ENCODE measurements at places on chromosomes 12 and 14.

DNA sequence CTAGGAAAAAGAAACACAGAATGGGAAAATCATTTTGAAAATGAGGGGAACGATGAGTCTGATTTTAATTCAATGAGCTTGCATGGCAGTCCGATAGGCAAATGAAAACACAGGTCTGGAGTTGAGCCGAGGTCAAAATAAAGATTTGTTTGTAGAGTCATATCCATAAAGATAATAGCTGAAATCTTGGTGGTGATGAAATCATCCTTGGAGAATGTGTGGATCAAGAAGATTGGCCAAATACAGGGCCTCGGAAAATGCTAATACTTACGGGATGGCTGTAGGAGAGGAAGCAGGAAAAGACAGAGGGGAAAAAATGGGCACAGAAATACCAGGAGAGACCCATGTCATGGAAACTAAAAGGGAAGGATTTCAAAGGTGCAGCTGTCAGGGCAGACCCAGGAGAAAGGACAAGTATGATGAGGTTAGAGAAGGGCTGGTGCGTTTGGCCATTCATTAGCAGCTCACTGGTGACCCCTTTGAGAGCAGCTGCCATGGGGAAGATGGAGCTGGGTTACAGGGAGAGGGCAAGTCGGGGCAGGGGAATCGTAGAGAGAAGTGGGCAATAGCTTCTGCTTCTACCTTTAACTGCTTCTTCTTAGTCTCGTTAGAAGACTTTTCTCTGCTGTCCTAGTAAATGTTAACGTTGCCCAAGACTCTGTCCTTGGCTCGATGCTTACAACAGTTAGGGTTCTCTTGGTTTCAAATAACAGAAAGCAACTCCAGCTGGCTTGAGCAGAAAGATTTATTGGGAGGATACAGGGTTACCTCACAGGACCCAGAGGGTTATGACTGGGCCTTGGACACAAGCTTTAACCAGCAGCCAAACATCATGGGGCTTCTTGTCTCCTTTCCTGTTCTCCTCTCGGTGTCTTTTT, 161.8 kb downstream of the EFCAB11 start:
- DNase-seq = no peak

DNA sequence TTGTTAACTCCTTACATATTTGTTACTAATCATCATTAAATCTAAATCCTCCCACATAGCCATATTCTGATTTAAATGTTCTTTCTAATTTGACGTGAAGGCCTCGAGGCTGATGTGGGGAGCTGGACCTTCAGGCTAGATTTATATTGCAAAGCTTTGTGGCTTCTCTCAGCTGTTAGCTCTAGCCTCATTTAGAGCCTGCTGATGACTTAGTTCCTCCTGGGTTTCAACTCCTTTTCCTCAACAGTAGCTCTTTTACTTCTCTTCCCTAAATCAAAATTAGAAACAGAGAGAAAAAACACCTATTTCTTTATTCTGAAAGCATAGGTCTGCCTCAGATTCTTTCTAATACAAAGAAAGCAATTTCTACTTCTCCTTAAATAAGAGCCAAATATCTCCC, 477.5 kb upstream of the CCDC196 start:
- DNase-seq = no peak

DNA sequence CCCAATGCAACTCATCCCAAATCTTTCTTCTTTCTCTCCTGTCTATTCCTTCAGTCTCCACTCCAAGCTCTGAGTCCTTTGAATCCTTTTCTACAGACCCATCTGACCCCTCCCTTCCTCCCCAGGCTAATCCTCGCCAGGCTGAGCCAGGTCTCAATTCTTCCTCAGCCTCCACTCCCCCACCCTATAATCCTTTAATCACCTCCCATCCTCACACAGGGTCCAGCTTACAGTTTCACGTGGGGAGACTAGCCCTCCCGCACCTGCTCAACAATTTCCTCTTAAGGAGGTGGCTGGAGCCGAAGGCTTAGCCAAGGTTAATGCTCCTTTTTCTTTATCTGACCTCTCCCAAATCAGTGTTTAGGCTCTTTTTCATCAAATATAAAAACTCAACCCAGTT, 63.8 kb downstream of the MOK start:
- no peak for DNase-seq

- DNase-seq = no peak
These were observed 84.4 kb downstream of the SLC24A4 start for GRCh38 chr14:92407410-92407809.
